ENCODE measurements at places on chromosomes 6 and 20.
A peak's percentile ranks its signal among the peaks of the same experiment; 100 is the strongest.

GRCh38 chr6:154981079-154981870 is 13.8 kb upstream of the TIAM2 start:
- no peak for DNase-seq

- DNase-seq, result no peak
Measured at GRCh38 chr20:33651562-33652048, 10.5 kb upstream of the C20orf144 start.

DNA sequence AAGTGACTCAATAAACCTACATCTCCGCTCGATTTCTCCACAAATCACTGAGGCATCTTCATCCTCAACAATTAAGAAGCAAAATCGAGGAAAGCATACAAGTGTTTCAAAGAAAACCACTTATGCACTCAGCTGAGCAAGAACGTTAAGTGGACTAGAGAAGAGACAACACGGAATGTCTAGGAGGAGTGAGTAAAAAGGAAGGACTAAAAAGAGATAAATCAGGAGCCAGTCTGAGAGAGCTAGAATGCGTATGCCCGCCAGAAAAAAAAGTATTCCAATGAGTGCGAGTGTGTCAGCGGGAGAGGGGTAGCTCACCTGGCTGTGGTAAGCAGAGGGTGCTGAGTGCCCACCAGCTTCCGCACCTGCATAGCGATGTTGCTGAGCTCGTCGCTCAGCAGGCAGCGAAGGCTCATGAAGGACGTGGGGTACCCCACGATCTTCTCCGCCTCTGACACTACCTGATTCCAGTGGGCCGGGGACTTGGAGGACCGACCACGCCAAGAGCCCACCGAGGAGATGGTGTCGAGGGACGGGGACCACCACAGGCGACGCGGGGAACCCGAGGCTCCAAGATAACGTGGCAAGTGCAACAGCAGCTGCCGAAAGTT is 587 bp downstream of the PDSS2 start:
- peak; percentile 33 for DNase-seq

DNA sequence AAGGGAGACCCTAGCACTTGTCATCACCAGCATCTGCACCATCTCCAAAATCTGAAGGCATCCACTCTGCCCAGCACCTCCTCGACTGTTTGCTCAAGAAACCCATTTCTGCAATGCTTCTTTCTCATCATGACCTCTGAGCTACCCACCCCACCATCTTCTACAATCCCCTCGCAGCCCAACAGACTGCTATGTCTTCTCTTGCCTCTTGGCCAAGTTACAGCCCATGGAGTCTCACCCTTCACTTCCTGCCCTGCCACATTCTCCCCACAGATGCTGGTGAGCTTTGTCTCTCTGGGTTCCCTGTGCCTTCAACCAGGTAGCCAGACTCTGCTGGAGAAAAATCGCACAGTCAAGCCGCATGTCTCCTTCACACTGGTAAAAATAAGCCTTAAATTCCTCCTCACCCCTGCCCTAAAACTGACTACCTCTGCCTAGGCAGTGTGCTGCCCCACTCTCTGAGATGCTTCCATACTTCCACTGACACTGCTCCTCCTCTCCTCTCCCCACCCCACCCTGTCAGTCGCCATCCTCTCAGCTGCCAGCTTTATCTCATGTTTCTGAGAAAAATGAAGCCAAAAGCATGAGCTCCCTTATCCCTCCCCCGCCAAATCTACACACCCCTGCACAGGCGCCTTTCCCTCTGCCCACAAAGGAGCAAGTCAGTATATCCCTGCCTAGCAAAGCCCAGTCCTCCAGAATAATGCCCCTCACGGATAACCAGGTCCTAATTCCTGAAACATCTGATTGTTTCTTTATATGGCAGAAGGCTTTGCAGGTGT is 2.3 kb upstream of the TXNDC5 start:
- no peak for DNase-seq

- no peak for DNase-seq
Measured at GRCh38 chr6:168348186-168348585, 28.6 kb upstream of the DACT2 start.

DNA sequence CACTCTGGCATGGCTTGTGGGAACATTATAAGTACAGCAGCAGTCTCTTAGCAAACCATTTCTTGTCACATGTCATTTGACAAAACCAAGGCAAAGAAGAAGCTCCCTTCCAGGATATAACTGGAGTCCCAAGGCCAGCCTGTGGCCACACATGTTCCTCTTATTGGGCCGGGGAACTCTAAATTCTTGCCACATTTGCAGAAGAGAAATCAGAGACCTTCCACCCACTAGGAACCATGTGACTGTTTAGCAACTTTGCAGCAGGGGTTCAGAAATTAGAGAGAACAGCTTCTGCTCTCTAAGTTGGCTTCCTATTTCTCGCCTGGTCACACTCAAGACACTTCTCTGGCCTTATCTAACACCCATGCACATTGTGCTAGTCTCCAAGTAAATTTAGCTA is 20.4 kb upstream of the MEP1A start:
- no peak for DNase-seq

GRCh38 chr20:60785785-60786184 is 466.3 kb upstream of the CDH4 start:
- no peak for DNase-seq

DNA sequence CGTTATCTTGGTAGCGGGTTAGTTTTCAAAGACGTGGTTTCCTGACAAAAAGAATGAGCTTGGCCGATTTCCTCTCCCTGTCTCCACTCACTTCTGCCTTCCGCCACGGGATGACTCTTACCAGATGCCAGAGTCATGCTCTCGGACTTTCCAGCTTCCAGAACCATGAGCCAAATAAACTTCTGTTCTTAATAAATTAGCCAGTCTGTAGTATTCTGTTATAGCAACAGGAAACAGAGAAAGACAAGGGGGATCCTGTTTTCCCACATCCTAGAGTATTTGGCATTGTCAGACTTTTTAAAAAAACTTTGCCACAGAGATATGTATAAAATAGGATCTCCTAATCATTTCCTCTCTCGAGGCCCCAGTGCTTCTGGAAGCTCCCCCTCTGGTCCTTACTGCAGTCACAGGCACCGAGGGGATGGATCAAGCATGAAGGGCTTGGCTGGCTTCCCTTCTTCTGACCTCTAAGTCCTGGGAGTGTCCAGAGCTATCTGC is 84.9 kb upstream of the NAA20 start:
- DNase-seq, result no peak

DNA sequence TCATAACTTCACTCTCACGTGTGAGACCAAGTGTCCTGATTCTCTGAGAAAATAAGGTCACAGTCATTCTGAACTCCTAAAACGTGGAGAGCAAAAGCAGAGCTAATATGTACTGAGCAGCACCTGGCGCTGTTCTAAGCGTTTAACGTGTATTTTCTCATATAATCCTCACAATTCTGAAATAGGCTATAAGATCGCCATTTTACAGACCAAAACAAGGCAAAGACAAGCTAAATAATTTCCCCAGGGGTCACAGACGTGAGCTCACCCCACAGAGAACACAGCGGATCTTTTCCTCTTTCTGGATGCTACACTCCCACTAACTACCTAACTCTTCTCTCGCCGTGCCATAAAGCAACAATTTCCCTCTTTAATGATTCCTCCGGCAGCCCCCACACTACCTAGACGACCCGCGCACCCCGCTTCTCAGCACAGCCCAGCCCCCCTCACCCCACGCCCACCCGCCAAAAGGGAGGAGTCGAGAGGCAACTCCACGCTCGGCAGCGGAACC is 636 bp downstream of the SUPT3H start:
- DNase-seq, result no peak

- DNase-seq, result no peak
Measured at GRCh38 chr6:78629154-78629721, 238.1 kb upstream of the IRAK1BP1 start.

DNA sequence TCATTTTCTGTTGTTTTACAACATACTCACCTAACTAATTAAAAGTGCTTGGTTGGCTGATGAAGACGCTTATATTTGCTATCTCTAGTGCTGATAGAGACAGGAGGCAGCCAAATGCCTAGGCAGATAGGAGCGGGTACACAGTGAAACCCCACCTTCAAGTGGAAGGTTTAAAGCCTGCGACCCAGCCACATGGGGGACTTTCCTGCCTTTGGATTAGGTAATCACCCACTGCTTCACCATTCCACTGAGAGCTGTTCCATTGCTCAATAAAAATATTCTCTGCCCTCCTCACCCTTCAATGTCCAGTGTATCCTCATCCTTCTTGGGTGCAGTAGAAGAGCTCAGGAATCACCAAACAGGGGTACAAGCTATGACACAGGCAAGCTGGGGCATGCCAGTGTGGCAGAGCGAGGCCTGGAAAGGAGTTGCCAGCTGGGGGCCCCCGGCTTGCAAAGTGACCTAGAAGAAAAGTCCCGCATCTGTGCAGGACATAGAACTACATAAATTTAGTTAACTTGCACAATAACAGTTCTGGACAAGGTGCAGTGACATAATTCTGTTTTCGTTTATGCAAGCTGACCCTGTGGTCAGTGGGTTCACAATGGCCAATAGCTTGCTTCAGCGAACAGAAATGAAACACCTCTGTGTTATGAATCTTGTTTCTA is 112.0 kb upstream of the MLIP start:
- DNase-seq, result no peak

- DNase-seq, result no peak
Measured at GRCh38 chr6:81876971-81877370, 124.5 kb upstream of the TENT5A start.

DNA sequence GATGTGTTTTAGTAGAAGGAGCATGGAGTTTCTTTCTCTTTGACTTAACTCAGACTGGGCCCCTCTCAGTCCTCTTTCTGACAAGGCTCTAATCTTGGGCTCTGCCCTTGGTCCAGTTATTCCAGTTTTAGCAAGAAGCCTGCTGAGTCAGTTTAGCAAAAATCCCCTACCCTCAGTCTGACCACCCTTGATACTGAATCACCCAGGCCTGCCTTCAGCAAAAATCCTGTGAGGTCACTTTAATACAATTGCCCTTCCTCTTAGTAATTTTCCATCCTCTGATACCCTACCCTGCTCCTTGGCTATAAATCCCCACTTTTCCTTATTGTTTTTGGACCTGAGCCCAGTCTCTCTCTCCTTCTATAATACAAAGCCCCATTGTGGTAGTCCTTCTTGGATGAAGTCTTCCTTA is 326.7 kb upstream of the NOX3 start:
- no peak for DNase-seq

DNA sequence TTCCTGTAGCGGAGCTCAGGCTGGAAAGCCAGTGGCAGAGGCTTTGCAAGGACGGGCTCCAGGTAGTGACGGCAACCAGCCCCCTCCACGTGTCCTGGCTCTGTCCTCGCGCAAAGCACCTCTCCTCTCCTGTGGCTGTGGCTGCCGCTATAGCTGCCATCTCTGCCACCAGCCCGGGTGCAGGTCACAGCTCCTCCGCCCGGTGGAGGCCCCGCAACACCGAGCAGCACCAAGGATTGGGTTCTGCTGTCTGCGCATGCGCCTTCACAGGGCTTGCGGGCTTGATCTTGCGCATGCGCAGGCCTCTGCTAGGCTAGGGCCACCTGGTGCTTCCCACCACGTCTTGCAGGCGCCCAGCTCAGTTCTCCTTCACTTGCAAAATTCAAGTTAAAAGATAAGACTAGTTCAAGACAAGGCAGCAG is 625.4 kb downstream of the QKI start:
- DNase-seq, result peak; percentile 59

- no peak for DNase-seq
Measured at GRCh38 chr6:44779130-44779826, 391.8 kb downstream of the CDC5L start.

- DNase-seq, result no peak
Measured at GRCh38 chr20:17399303-17399985, 131.7 kb downstream of the BFSP1 start.

- DNase-seq, result no peak
Measured at GRCh38 chr20:23609486-23610109, 3.9 kb upstream of the CST9 start.

DNA sequence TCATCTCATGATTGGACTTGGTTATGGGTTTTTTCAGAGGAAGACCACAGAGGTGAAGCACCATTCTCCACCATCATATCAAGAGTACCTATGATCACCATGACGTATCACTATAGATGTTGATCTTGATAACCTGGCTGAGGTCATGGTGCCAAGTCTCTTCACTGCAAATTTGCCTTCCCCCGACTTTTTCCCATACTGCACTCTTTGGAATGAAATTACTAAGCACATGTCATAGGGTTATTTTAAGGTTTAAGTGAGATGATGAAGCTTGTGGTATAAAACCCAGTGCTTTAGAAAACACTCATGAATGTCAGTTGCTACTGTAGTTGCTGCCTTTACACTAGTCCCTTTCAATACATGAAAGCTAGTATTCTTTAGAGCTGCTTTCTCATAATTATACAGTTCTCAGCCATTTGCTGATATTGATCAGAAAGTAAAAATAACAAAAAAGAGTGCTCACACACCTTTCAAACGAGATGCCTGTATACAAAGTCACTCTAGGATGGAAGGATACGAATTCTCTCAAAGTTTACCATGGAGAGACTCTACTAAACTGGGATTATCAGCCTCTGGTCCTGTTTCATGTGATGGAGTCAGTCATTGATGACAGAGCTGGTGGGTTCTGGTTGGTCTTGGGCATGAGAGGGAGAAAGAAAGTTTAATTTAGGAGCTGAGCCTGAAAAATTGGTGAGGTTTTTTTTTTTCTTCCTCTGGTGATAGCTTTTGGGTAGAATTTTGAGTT is 228.1 kb downstream of the PRL start:
- no peak for DNase-seq

- no peak for DNase-seq
Measured at GRCh38 chr6:108875161-108875555, 26.9 kb downstream of the ARMC2 start.

- no peak for DNase-seq
Measured at GRCh38 chr6:133214267-133214666, 26.9 kb upstream of the EYA4 start.

GRCh38 chr6:41719436-41720261 is 15.8 kb downstream of the TFEB start:
- no peak for DNase-seq

DNA sequence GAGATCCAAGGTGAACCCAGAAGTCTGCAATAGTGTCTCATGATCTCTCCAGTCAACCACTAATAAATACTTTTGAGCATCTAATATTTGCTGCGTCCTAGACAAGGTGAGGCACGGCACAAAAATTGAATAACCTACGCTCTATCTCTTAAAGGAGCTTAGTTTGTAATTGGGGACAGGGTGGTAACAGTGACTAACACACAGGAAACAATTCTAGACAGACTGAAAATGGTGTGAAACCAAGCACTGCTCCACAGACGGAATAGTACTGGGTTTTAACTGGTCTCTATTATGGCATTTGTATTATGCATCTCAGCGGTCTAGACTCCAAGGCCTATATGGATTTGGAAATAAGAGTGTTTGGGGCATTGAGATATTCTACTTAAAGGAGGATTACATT is 120.1 kb downstream of the CLIC5 start:
- DNase-seq, result no peak

- DNase-seq, result no peak
Measured at GRCh38 chr6:134920422-134920821, 29.5 kb downstream of the ALDH8A1 start.

DNA sequence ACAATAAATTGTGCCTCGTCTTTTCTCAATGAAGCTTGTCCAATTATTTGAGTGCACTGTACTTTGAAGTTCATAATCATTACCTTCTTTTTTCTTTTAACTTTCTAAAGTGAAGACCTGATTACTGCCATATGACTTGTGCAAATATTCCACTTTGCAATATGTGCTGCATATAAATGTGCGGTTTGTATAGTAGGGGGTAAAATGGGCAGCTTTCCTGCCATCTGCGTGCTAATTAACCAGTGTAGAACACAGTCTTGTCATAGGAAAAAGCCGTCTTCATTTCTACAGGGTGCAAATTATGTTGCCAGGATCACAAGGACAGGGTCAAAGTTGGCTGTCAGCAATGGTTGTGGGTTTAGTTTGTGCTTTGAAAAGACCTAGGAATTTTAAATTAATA is 397.0 kb downstream of the NKAIN2 start:
- DNase-seq, result no peak

GRCh38 chr20:37970856-37971245 is 62.4 kb downstream of the TTI1 start:
- DNase-seq, result no peak
